ENCODE measurements at places on chromosomes 7 and 10.

DNA sequence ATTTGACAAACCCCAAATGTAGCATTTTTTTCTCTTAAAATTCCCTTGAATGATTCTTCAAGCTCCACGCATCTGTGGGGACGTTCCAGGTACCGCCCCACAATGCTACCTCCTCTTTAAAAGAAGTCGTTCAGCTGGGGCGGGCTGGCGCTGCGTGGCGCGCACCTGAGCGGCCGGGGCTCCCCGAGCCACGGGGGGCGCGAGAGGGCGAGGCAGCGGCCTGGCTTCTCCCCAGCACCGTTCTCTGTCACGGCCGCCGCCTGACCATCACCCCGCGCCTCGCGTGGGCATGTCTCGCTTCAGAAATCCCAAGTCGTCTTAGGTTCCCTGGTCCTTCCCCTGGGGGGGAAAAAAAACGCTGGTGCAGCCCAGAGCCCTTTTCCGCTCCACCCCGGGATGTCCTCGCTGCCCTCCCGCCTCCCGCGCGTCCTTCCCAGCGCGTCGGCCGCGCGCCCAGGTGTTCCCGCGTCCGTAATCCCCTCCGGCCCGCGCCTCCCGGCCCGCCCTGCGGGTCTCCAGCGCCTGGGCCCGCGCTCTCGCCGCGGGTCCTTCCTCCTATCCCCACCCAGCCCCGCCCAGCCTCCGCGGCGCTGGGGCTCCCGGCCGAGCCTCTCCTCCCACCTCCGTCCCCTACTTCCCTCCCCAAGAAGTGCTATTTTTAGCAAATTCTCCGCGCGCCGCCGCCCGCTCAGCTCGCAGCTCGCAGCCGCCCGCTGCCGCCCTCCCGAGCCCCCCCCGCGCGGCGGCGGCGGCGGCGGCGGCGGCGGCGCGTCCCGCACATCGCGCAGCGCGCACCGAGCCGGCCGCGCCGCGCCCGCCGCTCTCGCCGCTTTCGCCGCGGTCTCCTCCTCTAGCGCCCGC is 58.7 kb upstream of the PRPS1L1 start:
- peak; percentile 75 for DNase-seq

DNA sequence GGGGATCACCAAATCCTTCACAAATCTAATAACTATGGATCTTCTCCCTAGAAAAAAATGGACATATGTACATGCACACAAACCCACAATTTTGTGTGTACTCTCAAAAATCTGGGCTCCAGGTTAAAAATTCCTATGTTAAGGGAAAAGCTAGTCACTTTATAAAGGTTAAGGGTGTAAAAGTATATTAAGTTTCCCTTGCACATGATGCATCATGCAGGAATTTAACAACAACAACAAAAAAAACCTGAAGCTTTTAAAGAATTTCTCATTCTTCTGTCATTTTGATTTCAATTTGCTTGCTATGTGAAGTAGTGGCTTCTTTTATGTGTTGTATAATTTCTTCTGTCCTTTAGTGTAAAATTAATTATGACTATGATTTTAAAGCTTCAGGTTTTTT is 123.7 kb downstream of the CNOT4 start:
- no peak for DNase-seq

DNA sequence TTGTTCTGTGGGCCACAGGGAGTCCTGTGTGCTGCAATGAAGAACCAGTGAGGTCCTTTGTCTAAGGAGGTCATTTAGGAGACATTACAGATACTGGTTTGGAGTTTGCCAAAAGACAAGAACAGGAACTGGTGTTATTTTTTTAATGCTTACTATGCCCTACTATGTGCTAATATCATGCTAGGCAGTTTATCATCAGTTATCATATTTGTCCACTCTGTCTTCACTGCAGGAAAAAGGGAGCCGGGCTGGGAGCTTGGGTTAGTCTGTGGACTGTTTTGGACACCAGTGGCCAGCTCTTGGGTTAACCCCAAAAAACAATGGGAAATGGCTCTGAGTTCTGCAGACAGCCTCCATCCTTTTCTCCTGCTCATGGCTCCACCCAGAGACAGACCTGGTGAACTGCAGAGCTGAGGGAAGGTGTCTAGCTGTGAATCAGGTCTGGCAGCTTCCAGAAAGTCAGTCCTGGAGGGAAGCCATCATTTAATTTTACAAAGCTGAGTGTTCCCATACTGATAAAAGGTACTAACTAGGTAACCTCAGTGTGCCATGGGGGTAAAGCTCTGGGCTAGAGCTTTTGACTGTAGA is 101.2 kb upstream of the ZNF746 start:
- DNase-seq: peak; percentile 68

DNA sequence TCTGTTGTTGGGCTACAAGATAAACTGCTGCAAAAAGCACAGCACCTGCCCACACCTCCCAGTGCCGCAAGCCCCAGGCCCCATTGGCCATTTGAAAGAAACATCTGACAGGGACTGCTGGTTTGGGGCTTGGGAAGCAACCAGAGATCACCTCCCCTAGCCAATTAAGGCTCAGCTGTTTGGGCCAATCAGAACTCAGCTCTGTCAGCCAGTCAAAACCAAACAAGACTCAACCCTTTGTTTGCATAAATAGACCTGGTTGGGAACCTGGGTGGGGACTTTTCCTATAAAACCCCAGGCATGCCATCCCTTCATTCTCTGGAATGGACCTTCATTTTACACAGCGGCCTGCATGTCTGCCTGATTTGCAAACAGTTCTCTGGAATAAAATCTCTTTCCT is 17.2 kb upstream of the NME8 start:
- DNase-seq: no peak

GRCh38 chr7:122383934-122384333 is 79.4 kb upstream of the FEZF1 start:
- peak; percentile 47 for DNase-seq

GRCh38 chr7:115009736-115010440 is 88.0 kb downstream of the MDFIC start:
- no peak for DNase-seq

DNA sequence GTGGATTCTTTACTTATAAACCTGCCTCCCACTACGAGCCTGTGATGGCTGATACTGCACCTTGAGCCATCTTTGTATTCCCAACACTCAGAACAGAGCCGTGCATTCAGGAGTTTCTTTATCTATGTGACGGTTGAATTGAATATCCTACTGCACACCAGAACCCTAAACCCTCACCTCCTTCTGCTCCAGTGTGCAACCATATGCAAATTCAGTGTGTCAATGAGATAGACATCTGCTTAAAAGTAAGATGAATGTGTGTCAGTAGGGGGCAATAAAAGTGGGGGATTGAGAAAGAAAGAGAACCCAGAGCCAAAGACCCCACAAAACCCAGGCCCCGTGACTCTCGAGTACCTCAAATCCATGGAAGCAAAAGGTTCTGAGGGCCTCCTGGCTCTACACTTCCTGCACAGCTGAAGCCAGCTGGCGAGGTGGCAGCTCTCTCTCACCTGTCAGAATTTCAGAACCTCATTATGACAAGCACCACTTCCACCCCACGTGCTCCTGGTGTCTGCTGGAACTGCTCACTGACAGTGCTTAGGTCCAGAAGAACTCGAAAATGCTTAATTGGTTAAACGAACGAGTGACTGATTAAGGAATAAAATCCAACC is 143.3 kb upstream of the GPR26 start:
- no peak for DNase-seq

DNA sequence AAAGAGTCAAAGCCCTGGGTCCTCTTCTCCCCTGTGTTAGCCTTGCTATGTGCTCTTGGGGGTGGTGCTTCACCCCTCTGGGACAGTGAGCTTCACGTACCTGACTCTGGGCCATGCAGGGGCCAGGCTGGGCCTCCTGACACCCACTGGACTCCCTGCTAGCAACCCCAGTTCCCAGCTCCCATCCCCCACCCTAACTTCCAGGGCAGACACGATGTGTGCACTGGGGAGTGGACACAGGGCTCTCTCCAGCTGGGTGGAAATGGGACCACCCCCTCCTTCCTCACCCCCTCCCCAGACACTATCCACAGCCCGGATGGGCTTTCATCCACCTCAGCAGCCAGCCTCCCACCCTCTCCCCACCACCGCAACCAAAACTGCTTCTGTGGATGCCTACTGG is 113.0 kb upstream of the ZNF479 start:
- DNase-seq: no peak

- DNase-seq: no peak
These were observed 82.4 kb upstream of the SDK1 start for GRCh38 chr7:3218411-3219225.

- DNase-seq: no peak
These were observed 87.8 kb downstream of the CFAP58 start for GRCh38 chr10:104441329-104442000.

DNA sequence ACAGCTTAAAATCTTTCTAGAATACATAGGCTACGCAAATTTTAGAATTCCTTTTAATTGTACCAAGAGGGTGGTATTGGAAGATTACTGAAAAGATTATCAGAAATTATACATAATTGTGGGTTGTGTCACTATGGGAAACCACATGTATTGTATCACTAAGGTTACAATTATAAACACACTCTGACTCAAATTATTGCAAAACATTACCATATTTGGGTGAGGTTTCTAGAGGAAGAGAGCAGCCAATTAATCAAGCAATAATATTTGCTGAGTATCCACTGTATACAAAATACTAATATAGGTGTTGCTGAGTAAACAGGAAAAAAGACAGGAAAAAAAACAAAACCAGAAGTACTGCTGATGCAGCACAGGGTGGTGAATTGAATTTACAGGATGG is 3.1 kb upstream of the CAPZA2 start:
- DNase-seq: peak; percentile 69

GRCh38 chr7:143510854-143511592 is 33.4 kb downstream of the TAS2R41 start:
- DNase-seq: peak; percentile 70

DNA sequence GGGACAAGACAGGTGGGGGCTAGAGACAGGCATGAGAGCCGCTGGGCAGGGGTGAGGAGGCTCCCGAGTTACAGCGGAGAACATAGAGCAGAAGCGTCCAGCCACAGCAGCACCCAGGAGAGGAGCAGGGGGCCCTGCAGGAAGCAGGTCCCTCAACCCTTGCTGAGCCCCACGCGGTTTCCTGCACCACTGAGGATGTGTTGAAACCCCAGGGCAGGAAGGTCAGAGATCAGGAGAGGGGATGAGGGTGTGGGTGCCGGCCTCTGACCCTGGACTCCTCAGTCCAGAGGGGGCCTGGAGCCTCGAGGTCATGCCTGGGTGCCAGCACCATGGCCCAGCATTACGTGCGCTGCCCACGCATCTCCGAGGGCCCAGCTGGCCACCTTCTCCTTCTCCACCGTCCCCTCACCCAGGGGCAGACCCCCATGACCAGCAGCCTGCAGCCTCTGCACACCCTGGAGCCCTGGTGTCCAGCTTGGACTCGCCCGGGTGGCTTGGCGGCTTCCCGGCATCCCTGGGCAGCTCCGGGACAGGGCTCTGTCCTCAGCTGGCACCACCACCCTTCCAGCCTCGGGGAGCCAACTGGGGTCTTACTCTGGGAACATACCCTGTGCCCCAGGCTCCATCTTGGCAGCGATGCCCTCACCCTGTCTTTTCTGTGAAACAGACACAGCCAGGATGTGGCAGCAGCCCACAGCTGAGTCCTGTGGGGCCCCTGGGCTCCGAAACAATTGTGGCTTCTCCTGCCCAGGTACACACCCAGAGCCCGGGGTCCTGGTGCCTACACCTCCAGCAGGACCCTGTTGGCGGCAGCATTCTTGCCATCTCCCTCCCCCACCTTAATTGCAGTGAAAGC is 52.0 kb downstream of the STK32C start:
- DNase-seq: no peak

DNA sequence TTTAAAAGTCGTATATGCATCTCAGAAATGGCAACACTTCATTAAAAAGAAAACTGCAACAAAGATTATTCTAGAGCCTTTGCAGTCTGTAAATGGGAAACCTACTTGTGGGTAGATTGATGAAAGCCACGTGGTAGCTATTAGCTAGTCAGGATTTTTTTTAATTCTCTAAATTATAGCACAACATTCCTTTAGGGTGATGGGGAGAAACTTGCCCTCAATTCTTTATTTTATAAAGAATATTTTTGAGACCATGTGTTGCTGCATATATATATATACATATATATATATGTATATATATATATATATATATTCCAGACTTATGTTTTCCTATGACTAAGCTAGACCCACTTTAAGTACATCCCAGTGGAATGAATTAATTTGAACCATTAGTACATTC is 118.0 kb downstream of the PPP1R3A start:
- DNase-seq: no peak

GRCh38 chr7:30852308-30852684 is 59.4 kb upstream of the AQP1 start:
- no peak for DNase-seq

DNA sequence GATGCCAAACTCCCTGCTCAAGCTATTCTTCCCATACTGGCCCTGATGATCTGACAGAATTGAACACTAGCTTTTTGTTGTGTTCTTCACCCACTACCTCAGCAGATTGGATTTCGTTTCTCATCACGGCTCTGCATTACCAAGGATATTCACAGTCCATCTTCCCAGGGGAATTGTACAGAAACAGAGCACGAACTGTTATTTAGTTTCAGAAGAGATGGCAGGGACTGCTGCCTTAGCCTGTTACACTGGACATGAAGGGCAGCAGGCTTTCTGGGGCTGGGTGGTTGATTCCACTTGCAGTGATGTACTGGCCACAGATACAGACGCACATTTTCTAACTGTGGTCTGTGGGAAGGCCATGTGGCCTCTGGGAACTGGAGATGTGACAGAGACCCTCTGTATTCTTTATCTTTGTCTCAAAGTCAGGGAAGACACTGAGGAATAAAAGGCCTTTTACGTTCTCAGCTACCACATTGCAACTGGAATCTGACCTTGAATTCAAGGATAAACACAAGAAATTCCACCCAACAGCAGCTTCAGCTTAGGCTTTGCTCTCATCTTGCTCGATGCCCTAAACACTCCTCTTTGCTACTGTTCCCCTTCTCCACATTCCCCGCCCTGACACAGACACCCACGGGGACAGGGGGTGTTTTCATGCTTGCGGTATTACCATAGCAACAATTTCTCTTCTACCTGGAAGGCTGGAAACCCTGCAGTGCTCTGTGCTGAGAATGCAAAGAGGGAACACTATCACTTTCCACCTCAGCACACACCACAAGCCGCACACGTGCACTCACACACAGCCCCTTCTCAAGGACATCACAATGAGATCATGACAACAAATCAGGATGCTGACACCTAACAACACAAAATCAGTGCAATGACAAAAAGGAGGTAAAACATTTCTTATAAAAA is 81.7 kb downstream of the RNF216 start:
- DNase-seq: peak; percentile 20

GRCh38 chr7:137975768-137976167 is 26.1 kb downstream of the CREB3L2 start:
- no peak for DNase-seq

- no peak for DNase-seq
These were observed 862.5 kb downstream of the KCNMA1 start for GRCh38 chr10:76774987-76775603.
